Hindlimb muscle (tissue), 1 donor: ENCODE measurements at places on chromosomes 7 and 10. TPM values are rescaled to one million over a fixed set of nuclear protein-coding genes. Genes with fewer than 3 reads are reported as not detected.

GRCh38 chr7:77329466-77330168 is 86.5 kb downstream of the GSAP start:
- no peak for DNase-seq

- no peak for DNase-seq
Observed at GRCh38 chr10:56585447-56586171, 224.6 kb upstream of the ZWINT start.

DNA sequence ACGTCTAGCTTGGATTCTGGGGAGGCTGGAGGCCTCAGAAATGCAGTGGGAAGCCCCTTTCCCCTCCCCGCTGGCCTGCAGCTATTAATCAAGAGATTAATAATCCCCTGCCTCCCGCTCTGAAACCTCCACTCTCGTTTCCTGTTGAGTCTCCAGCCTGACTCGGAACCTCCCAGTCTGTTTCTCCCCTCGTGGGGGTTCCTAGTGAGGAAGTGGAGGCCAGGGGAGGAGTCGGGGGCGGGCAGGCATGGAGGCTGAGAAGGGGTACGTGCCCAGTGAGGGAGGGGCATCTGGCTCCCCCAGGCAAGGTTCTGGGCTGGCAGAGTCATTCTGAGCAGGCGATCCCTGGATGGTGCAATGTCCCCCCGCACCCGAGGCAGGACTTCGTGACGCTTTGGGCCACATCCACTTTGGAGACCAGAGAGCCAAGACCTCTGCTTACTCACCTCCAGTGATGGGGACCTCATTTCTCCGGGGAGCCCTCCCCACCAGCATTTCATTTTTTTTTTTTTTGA is 73.6 kb downstream of the COL26A1 start:
- DNase-seq: no peak

The AFAP1L2 gene
- 40.2 TPM for polyA plus RNA-seq

The CELF2 gene
- 90.1 TPM for polyA plus RNA-seq

The SMKR1 gene
- not detected for polyA plus RNA-seq

The PLA2G12B gene
- polyA plus RNA-seq: 0.17 TPM

The CNNM1 gene
- polyA plus RNA-seq: not detected

The ARMC3 gene
- not detected for polyA plus RNA-seq

The ZNF425 gene
- 4.5 TPM for polyA plus RNA-seq
